ENCODE measurements at places on chromosomes 6 and 20.
A peak's percentile ranks its signal among the peaks of the same experiment; 100 is the strongest.

DNA sequence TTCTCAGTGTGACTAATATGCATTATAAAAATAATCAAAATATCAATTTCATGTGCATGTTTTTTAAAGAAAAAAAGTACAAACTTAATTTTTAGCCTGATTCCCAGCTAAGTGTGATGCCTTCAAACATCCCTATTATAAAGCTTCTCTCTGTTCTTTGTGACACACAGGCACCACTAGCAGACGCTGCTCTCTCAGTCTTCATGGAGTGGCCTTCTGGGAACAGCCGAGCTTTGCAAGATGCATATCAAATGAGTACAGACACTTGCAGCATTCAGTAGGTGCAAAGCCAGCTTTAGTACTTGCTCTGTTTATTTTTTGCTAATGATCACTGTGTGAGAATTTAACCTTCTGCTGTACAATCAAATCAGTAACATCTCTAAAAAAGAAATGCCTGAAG, 340.0 kb downstream of the ADGRB3 start:
- no peak for DNase-seq

DNA sequence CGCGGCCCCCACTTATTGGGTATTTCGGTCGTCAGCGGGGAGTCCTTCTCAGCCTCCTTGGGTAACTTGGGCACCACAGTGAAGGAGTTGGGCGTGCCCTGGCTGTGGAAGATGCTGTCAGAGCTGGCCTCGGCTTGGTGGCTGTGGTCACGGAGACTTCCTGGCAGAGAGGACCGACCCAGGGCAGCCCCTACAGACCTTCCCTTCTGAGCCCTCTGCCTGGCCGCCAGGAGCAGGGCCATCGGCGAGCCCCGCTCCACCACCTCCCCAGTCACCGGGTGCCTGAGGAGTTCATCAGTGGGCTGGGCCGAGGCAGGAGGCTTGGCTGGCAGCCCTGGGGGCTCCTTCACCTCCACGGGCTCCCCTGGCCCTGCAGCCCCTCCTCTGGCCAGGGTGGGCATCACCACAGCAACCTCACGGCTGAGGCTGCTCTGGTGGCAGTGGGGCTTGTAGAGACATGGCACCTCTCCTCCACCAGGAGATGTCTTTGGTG, 37.2 kb downstream of the C6orf132 start:
- DNase-seq = no peak

GRCh38 chr20:20664795-20665589, 47.5 kb downstream of the RALGAPA2 start:
- DNase-seq = no peak

GRCh38 chr6:74851596-74851995, 354.3 kb downstream of the COL12A1 start:
- no peak for DNase-seq

GRCh38 chr20:1346315-1346969, 17.5 kb upstream of the SDCBP2 start:
- no peak for DNase-seq

DNA sequence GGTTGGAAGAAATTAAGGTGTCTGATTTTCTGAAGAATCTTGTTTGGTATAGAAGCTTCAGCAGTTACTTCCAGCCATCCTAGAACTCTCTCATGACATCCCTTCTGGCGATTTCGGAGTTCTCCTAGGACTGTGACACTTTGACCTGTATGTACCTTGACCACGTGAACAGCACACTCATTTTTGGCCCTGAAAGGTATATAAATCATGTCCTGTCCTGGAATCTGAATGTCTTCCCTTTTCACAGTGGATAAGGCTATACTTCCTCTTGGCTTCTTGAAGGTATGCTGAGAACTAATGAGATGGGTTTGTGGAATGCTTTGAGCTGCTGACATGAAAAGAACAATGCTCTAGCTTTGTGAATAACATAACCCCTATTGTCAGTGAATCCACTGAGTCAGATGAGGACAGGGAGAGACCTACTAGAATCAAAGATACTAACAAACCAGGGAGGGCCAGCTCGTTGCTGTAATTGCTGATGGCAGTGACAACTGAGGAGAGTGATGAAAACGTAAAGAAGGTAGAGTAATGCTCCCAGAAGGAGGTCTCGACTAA, 6.0 kb upstream of the ZDHHC14 start:
- no peak for DNase-seq

- DNase-seq = no peak
Observed at GRCh38 chr6:5337573-5337972, 76.3 kb downstream of the FARS2 start.

GRCh38 chr20:32521780-32522525, 63.2 kb downstream of the NOL4L start:
- peak; percentile 65 for DNase-seq

- DNase-seq = no peak
Observed at GRCh38 chr20:13426870-13427269, 205.8 kb downstream of the ISM1 start.

- no peak for DNase-seq
Observed at GRCh38 chr6:113719545-113719944, 137.6 kb upstream of the MARCKS start.

DNA sequence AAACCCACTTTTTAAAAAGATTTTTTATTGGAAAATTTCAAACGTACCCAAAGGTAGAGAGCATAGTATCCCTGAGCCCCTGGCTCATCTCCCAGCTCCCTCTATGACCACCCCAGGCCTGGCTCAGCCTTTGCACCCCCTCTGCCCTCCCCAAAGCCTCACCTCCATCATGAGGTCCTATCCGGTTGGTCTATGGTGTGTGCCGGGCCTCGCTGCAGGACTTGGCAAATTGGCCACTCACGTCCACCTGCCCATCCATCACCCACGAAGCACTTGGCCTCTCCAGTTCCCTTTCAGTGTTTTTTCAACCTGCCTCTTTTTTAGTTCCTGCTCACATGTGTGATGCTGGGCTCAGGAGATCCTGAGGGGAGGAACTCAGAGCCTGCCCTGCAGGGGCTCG, 147.4 kb downstream of the CDH4 start:
- DNase-seq = no peak

GRCh38 chr20:49575551-49576060, 7.7 kb upstream of the PTGIS start:
- DNase-seq = no peak

DNA sequence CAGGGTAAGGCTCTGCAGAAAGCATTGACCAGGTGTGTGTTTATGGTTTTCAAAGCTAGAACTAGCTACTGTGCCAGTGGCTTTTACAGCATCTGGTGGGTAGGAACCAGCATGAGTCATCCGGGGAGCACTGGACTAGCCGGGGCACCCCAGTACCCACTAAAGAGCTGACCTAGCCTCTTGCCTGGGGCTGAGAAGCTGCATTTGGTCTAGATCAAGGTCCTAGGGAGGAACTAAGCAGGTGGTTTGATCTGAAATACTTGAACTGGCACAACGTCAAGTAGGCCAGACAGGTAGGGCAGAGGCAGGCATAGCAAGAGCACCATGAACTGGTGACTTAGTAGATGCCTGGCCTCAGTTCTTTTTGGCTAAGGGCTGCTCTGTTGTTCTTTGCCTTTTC, 109.8 kb upstream of the PTPRK start:
- no peak for DNase-seq

DNA sequence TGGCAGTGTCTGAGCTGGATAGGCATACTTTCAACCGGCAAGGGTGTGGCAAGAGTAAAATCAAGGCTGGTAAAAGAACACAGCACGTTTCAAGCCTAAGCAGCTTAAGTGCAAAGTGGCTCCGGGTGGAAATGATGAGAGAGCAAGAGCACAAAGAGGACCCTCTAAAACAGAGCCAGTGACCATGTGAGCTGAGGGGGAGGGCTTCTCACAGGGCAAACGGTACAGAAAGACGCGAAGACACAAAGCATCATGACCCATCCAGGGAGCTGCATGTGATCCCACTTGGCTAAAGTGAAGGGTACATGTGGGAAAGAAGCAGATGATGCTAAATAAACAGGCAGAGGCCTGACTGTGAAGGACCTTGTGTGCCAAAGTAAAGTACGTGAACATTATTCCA, 25.7 kb downstream of the FKBP5 start:
- no peak for DNase-seq

- DNase-seq = no peak
Observed at GRCh38 chr6:159056003-159056402, 11.2 kb upstream of the TAGAP start.

DNA sequence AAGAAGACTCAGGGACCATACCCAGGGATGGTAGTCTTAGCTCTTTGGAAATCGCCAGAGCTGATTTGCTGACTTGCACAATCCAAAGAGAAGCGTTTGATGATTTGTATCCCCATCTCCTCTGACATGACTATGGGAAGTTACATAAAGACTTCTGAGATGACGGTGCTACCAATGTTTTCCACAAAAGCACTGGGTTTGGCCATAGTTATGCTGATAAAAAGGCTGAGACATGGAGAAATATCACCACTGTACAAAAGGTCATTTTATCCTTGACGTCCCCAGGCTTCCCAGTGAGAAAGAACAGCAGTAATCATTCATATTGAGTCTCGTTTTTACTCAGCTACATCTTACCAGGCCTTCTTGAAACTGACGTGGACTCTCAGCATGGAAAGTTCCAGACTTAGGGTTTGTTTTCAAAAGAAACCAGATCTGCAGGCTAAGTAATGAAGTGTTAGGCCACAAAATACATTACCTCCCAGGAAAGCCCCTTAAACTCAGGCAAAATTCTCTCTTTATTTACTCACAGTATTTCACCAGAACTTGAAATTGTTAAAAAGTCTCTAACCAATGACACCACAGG, 370.3 kb upstream of the JARID2 start:
- DNase-seq = no peak

DNA sequence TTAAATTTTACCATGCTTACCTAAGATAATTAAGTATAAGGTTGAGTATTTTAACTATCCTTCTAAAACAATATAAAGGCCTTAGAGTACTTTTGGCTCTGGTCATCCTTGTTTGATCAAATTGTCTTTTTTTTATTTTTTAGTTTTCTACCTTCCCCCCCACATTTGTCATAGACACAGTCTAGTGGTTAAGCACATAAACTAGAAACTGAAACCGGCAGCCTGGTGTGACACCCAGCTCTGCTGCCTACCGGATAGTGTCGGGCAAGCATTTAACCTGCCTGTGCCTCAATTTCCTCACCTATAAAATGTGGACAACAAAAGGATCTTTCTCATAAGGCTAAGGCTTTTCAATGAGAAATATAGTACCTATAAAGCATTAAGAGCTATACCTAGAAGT, 21.6 kb upstream of the TULP4 start:
- DNase-seq = peak; percentile 8

GRCh38 chr6:27053738-27054137, 193.8 kb upstream of the PRSS16 start:
- DNase-seq = no peak

GRCh38 chr6:158661156-158661685, 11.4 kb downstream of the SYTL3 start:
- no peak for DNase-seq

GRCh38 chr6:64217721-64218620, 582.4 kb downstream of the PHF3 start:
- no peak for DNase-seq

DNA sequence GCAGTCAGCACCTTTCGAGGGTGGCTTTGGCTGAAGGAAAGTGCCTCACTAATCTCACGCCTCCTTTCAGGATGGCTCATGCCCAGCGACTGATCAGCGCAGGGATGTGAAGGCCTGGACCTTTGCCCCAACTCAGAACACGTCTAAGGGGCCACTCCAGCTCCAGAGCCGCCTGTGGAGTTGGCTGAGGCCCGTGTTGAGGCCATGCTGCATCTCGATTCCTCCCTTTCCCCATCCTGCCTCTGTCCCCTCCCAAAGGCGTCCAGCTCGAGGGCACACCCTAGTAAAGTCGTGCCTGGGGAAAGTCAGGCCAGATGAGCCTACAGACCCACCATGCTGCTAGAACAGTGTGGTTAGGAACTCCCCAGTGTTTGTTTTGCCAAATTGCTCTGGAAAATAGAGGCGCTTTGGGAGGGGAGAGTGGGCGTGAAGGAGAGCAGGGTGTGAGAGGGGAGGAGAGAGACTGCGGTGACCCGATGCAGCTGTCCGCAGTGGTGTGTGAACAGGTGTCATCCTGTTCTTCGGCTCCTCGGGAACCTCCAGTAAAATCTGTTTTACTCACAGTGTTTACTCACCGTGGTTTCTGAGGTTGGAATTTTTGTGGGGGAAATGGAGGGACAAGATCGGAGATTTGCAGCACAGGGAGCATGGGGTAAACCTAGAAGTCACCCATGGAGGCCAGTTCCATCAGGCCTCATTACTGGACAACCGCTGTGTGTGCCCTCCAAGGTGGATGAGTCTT, 85.0 kb upstream of the PMEPA1 start:
- DNase-seq = no peak

GRCh38 chr6:53172468-53172803, 23.8 kb upstream of the GCM1 start:
- no peak for DNase-seq

- no peak for DNase-seq
Observed at GRCh38 chr20:35698298-35699126, 640 bp downstream of the NFS1 start.

- no peak for DNase-seq
Observed at GRCh38 chr6:63783096-63783495, 147.5 kb downstream of the PHF3 start.

DNA sequence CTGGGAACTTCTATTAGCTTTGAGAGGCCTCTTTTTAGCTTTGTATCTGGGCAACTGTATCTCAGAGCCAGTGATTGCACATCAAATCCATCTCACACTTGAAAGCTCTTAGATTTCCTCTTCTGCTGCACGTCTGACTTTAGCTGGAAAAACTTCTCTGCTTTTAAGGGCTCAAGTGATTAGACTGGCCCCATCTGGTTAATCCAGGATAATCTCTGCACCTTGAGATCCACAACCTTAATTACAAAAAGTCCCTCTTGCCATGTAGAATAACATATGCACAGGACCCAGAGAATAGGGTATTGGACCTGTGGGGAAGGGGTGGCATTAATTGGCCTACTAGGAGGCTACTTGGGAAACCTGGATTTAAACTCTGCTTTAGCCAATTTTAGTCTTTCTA, 24.2 kb downstream of the KLHL31 start:
- no peak for DNase-seq

- no peak for DNase-seq
Observed at GRCh38 chr6:107689951-107690642, 134.0 kb downstream of the SCML4 start.

DNA sequence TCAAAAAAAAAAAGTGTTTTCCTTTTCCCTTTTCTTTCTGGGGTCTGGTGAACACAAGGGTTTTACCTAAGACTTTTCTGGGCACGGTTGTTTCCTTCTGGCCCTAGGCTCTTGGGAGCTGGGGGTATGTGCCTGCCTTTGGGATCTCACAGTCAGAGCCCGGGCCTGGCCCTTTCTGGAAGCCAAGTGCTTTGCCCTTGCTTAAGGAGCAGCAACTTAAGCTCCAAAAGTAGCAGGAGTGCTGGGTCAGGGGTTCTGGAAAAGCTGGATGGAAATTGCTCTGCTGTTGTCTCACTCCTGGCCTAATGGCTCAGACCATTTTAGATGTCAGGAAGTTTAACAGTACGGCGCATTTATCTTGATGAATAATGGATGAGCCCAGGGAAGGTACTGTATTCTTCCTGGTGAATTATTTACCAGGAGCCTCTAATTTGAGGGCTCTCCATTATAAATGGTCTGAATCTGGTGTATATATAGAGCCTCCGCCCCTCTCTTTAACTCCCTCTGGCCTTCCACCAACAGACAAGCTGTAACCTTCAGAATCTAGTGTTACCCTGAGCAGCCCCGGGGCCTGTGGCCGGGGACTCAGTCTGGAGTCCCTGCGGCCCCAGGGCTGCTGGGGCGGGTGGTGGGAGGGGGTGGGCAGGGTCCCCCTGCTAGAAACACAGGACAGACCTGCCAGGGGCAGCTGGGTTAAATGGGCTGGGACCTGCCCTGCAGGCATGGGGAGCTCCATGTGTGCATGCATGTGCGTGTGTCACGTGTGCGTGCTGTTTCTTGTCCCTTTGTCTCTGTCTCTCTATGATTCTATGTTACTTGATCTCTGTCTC, 37.5 kb downstream of the PTK7 start:
- no peak for DNase-seq

- DNase-seq = peak; percentile 57
Observed at GRCh38 chr6:90458353-90459224, 128.3 kb downstream of the MAP3K7 start.

All from effector memory CD4-positive, alpha-beta T cell (primary cell).